ENCODE measurements at places on chromosomes 6 and 20.
A peak's percentile ranks its signal among the peaks of the same experiment; 100 is the strongest.

- DNase-seq, result no peak
Measured at GRCh38 chr6:28656715-28657114, 131.0 kb downstream of the GPX5 start.

DNA sequence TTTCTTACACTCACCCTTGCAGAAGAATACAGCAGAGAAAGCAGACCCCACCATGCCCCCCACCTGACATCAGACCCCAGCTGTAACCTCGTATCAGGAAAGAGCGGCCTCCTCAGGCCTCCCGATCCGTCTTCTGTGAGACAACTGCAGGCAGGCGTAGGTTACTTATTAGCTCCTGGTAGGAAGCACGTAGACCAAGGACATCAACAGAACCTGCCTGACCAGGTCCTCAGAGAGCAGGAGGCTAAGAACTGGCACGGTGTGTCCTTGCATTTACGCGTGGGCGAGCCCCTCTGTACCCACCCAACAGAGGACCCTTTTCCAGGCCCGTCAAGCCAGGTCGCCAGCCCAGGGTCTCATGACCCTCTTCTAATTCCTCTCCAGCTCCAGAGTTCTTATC, 51.0 kb downstream of the ABHD12 start:
- DNase-seq, result no peak

- no peak for DNase-seq
Measured at GRCh38 chr20:17874271-17875105, 94.1 kb downstream of the SNX5 start.

DNA sequence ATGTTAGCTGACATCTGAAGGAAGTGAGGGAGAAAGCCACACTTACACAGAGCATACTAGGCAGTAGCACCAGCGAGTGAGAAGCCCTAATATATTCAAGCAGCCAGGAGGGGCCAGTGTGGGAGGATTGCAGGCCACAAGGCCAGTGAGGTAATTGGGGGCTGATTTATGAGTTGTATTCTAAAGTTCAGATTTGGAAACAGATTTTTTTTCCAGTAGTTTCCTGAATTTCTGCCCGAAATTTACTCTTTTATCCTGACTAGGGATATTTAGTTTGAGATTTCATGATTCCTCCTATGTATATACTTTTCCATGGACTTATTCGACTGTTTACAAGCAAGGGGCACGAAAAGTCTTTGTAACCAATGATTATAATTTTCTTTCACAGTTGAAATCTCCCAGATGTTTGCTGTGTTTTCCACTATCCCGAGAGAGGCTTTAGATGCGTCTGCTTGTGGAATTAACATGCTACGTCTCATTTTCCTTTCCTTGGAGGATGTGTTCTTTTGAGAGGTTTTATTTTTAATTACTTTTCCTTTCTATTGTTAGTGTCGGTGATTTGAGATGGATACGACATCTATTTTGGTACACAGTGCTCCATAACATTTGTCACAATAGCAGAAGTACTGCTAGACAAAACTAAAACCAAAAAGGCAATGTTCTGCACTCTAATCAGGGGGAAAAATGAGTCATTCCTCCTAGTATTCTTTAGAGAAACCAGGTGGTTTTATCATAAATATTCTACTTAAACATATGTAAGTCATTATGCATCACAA, 356.3 kb upstream of the HSF2 start:
- peak; percentile 90 for DNase-seq

DNA sequence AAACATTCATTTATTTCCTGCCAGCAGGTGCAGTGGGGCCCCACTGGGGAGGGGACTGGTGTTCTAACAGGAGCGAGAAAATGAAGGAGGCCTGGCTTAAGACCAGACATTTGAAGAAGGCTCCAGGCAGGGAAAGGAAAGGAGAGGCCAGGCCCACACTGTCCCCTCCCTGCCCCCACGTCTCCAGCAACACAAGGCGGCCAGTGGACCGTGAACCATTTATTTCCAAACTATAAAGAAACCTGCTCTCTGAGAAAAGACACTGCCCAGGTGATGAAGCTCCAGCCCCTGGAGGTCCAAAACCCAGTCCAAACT, 41.4 kb upstream of the CDH22 start:
- no peak for DNase-seq

DNA sequence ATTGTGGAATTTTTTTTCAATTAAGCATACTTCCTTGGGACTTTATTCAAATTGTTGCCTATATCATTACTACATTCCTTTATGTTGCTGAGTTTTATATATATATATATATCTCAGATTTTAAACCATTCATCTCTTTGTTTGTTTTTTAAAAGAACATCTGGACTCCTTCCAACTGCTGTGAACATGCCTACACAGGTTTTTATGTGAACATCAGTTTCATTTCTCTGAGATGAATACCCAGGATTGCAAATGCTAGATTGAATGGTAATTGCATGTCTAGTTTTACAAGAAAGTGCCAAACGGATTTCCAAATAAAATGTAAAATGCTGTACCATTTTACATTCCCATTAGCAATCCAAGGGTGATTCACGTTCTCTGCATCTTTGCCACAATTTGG, 1289.3 kb downstream of the HACE1 start:
- no peak for DNase-seq

DNA sequence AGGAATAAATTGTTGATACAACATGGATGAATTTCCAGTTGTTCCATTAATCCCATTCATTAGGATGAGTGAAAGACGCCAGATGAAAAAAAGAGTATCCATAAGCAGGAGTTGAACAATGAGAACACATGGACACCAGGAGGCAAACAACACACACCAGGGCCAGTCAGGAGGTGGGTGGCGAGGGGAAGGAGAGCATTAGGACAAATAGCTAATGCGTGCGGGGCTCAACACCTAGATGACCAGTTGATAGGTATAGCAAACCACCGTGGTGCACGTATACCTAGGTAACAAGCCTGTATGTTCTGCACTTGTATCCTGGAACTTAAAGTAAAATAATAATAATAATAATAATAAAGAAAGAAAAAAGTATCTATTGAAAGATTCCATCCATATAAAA, 11.1 kb downstream of the PCED1A start:
- no peak for DNase-seq

GRCh38 chr6:21592953-21593352, 598 bp upstream of the SOX4 start:
- no peak for DNase-seq

DNA sequence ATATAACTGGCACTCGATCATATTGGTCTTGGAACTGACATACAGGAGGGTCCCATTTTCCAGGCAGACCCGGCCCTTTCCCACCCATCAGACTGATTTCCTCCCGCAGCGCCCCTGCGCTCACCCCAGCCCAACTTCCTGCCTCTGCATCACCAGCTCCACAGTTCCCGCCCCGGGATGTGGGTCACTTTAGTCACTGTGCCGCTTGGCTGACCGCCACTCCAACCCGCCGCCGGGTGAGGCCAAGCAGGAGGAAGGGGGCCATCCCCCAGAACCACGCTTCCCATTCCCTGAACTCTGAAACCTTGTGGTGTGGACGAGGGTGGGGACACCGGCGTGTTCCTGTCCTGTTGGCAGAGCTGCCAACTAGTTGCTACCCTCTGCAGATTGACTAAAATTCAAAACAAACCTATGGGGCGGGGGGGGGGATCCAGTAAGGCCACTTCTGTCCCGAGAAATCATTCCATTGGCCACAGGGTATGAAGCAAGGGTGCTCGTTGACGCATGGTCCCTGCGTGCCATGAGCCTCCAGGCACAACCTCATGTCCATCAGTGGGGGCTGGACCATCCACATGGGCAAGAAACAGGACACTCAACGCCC, 12.3 kb downstream of the TGM2 start:
- DNase-seq, result no peak

- no peak for DNase-seq
Measured at GRCh38 chr6:30887901-30888815, 3.8 kb downstream of the DDR1 start.

GRCh38 chr20:4195499-4195898, 180.1 kb upstream of the RNF24 start:
- DNase-seq, result no peak

- peak; percentile 82 for DNase-seq
Measured at GRCh38 chr20:48823960-48824498, 3.8 kb downstream of the PREX1 start.

DNA sequence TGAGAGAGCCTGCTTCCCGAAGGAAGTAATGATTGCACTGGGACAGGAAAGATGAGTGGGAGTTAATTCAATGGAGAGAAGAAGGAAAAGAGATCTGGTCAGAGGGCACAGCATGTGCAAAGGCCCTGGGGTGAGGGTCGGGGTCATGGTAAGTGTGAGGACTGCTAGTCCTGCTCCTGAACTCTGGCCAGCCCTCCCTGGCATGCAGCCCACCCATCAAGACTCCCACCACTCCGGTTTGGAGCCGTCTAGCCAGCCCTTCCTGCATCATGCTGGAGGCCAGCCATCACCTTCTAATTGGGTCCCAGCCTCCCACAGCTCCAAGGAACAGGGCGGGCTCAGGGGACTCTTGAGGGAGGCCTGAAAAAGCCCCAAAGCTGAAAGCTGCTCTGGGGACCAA, 42.1 kb downstream of the SRSF3 start:
- DNase-seq, result no peak

GRCh38 chr6:21103626-21104224, 489.8 kb upstream of the SOX4 start:
- no peak for DNase-seq

- no peak for DNase-seq
Measured at GRCh38 chr6:21131406-21131805, 462.1 kb upstream of the SOX4 start.

DNA sequence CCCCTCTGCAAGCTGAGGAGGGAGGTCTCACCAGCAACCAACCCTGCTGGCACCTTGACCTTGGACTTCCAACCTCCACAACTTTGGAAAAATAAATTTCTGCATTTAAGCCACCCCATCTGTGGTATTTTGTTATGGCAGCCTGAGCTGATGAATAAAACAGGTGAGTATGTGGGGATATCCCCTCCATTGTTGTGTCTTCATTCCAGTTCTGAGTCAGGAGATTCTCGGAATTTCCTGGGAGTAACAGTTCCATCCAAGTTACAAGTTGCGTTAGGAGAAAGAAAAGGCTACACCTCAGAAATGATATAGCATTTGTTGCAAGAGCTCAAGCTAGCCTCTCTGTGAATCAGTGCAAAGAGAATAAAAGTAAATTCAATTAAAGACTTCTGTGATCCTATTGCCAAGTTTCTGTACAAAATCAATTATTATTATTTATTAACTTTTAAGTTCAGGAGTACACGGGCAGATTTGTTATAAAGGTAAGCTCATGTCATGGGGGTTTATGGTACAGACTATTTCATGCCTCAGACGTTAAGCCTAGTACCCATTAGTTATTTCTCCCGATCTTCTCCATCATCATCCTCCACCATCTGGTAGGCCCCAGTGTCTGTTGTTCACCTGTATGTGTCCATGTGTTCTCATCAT, 153.0 kb downstream of the NKAIN2 start:
- no peak for DNase-seq

DNA sequence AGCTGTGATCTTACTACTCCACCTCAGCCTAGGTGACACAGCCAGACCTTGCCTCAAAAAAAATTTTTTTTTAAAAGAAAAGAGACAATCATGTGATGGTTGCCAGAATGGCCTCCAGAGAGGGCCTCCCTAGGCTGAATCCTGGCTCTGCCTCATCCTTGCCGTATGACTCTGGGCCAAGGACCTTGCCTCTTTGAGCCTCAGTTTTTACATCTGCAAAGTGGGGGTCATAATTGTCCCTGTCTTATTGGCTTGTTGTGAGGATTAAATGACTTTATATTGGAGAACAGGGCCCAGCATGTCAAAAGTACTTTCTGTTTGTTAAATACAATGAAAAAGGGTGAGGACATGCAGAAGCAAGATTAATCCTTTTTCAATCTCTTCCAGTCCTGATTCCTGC, 14.4 kb downstream of the SRXN1 start:
- DNase-seq, result no peak

DNA sequence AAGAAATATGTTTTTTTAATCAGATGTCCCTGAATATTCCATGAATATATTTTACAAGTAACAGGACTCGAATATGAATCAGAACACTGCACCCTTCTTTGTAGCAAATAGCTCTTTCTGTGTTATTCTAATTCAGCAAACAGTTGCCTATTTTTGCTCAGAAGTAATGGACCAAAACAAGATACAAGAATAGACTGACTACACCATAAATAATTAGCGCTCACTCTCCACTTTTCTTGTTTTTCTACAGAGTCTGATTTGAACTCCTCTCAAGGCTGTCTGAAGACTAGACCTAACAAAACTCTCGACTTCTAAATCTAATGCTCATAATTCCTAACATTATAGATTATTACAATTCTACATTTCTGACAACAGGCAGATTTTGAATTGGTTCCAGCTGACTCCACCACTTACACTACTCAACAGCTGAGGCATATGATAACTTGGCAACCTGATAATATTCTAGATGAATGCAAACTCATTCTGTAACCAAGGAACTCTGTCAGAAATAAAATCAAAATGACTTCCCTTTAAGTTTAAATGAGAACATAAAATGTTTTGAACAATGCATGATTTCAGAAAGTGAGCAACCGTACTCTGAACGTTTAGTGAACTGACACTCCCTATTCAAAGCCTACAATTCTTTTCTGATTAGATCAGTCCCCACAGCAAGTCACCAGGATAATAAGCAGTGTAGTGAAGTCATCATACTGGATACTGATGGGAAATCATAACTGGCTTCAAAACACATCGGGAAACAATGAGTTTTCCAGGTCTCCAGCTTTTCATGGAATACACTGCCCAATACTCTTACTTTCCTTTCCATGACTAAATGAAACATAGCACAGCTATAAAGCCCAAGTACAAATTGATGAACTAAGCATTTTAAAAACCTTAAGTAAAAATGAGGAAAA, 114.2 kb upstream of the BEND6 start:
- peak; percentile 82 for DNase-seq

DNA sequence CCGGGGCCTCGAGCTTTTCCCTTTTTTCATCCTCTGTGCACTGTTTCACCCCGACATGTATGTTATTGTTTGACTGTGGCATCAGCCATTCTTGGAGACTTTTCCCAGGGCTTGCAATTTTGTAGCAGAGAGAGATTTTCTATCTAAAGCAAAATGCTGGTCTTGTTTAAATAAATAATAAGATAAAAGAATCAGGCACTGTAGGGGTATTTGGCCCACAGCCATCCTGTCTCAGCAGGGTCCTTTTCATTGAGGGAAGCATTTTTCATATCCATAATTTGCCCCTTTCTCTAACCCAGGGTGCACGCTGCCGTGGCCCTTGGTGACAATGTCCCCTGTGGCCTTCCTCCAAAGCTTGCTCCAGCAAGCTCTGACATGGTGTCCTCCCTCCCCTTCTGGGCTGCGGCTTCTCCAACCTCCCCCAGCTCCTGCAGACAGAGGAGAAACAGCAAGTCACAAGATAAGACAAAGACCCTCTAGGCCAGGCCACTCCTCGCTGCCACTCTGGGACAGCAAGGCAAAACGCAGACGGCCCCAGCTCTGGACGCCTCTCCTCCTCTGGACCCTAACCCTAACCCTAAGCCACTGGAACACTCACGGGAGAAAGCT, 117.6 kb downstream of the MYLK4 start:
- no peak for DNase-seq

- DNase-seq, result peak; percentile 84
Measured at GRCh38 chr6:71288228-71289038, at the start of gene OGFRL1. Gene OGFRL1 (plus strand): TSS chr6:71288811. CDS start chr6:71288937, 126 bp downstream.
